ENCODE measurements at places on chromosomes 12 and 14.

DNA sequence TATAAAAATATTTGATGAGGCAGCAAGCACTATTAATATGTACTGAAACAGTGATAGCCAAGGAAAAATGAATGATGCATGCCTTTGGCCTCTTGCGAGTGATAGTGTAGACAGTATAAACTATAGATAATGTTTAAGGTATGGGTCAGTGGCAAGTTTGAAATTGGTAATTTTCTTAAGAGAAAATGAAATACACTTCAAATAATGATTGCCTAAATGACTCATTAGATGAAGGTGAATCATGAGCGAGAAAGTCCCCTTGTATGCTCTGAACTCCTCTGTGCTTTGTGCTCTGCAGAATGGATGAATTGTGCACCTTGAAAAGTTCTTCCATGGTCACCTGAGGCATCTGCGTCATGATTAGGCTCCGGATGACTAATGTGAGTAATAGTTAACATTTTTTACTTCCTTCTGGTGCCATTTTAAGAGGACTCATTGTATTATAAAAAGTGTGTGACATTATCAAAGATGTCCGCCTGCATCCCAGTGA lies 84.9 kb upstream of the RTL1 start:
- no peak for DNase-seq

- DNase-seq, result no peak
These were observed 19.8 kb upstream of the SLC5A8 start for GRCh38 chr12:101229841-101230241.

GRCh38 chr12:64194333-64195149 lies 27.6 kb downstream of the KICS2 start:
- DNase-seq, result no peak

GRCh38 chr12:32273063-32273522 lies 126.3 kb upstream of the FGD4 start:
- no peak for DNase-seq

- no peak for DNase-seq
These were observed 48.5 kb upstream of the RIMBP2 start for GRCh38 chr12:130764475-130765185.

GRCh38 chr12:27515671-27516070 lies 8.3 kb upstream of the PPFIBP1 start:
- DNase-seq, result no peak

- DNase-seq, result no peak
These were observed 22.9 kb downstream of the ZNF268 start for GRCh38 chr12:133204264-133204603.

Measured in H4 (cell line).